Right lobe of liver (tissue), 6 donors: ENCODE measurements at places on chromosomes 1 and 21. TPM values are rescaled to one million over a fixed set of nuclear protein-coding genes. Genes with fewer than 3 reads are reported as not detected.

DNA sequence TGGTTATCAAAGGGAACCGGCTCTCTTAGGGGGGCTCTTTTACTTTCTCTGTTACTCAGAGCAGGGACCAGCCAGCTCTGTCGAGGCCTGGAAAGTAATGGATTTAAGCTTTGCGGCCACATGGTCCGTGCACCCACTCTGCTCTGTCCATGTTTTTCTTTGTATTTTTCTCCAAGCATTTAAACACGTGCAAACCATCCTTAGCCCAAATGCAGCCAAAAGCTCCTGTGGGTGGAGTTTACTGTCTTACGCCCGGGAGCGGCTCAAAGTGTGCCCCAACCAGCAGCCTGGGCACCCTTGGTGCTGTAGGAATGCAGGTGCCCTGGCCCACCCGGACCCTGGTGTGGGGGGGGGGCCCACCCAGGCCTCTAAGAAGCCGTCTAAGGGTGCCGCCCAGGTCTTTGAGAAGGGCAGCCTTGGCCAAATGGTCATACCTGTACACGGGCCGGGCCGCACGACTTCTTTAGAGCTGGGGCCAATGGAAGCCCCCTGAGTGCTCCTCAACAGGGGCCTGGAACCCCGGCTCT lies 29.2 kb upstream of the POFUT2 start:
- H3K36me3 ChIP-seq: no peaks in the 10 kb centered on the region
- DNase-seq: peak; percentile 39
- H3K4me1 ChIP-seq: no peaks in the 10 kb centered on the region
- no peak overlapping the region for H3K4me3 ChIP-seq
- no peaks in the 10 kb centered on the region for H3K27me3 ChIP-seq

GRCh38 chr1:223199094-223199647 lies 56.1 kb upstream of the TLR5 start:
- H3K4me1 ChIP-seq: no peaks in the 10 kb centered on the region
- no peaks in the 10 kb centered on the region for H3K36me3 ChIP-seq
- H3K27ac ChIP-seq: no peak overlapping the region
- no peak overlapping the region for H3K4me3 ChIP-seq

- no peaks in the 10 kb centered on the region for H3K27me3 ChIP-seq
- DNase-seq: no peak
- H3K4me3 ChIP-seq: no peak overlapping the region
These were observed 9.8 kb downstream of the FBXO42 start for GRCh38 chr1:16342331-16343062.

DNA sequence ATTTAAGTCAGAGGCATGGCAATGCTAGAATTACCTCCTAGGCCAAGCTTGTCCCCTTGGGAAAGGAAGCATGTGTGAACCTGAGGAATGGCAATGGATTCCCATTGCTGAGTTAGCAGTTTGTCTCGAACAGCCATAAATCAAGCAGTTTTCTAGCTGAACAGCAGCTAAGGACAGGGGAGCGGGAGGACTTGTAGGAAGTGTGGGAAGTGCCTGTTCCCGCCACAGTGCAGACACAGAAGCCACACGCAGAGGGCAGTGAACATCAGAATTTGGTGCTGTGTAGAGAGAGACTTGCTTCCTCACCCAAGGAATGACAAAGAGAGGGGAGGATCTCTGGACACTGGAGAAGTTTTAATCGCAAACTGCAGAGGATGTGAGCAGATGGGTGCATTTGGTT lies 3.8 kb downstream of the PHGDH start:
- no peaks in the 10 kb centered on the region for H3K36me3 ChIP-seq
- peaks cover 32% of the 10 kb centered on the region for H3K4me1 ChIP-seq
- DNase-seq: no peak
- no peaks in the 10 kb centered on the region for H3K27me3 ChIP-seq

NR1I3 gene
- total RNA-seq: 153 TPM

DNA sequence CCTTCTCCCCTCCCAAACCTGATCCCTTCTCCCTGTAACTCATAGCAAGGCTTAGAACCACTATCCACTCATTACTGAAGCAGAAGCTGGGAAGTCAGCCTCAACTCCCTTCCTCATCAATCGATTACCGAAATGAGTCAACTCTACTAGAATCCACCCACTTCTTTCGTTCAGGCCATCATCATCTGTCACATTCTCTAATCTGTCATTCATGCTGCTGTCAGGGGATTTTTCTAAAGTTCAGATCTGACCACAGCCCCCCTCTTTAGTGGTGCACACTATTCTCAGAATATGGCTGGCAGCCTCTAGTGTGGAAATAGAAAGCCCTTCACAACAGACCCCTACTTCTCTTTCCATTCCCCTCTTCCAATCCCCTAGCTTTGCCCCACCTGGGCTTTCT lies 5.1 kb downstream of the NT5C1A start:
- no peaks in the 10 kb centered on the region for H3K36me3 ChIP-seq
- no peak overlapping the region for H3K4me3 ChIP-seq
- no peak overlapping the region for H3K27ac ChIP-seq
- H3K27me3 ChIP-seq: peaks cover 7% of the 10 kb centered on the region
- DNase-seq: no peak
